Frontal cortex (tissue), 4 donors: ENCODE measurements at places on chromosomes 2 and 18.

DNA sequence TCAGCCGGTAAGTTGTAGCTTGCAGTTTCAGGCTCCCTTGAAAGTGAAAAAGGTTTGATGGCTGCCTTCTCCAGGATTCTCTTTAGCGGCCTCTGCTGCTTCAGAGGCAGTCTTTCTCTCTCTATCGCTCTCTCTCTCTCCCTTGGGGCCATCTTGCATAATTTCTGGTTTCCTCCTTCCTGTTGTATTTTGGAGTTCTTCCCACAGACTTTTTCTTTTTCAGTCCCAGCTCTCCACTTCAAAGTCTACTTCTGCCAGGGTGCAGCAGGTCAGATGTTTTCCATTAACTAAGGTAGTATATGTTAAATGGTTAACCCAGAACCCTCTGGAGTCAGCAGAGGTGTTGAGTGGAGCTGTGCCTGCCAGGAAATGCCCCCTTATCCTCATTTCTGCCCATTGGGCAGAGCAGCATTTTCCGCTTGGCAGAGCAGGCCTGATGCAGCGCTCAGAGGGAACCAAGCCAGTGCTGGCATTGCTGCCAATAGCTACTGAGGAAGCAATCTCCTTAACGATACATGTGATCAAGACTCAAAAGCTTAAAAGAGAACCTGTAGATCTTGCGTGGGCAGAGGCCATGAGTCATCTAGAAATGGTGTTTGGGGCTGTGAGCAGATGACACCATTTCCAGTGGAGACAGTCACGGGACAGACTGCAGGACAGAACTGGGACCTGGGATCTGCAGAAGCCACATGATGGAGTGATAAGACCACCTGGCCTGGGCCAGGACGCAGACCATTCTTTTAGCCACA, 20.8 kb downstream of the DBI start:
- no peak for DNase-seq

DNA sequence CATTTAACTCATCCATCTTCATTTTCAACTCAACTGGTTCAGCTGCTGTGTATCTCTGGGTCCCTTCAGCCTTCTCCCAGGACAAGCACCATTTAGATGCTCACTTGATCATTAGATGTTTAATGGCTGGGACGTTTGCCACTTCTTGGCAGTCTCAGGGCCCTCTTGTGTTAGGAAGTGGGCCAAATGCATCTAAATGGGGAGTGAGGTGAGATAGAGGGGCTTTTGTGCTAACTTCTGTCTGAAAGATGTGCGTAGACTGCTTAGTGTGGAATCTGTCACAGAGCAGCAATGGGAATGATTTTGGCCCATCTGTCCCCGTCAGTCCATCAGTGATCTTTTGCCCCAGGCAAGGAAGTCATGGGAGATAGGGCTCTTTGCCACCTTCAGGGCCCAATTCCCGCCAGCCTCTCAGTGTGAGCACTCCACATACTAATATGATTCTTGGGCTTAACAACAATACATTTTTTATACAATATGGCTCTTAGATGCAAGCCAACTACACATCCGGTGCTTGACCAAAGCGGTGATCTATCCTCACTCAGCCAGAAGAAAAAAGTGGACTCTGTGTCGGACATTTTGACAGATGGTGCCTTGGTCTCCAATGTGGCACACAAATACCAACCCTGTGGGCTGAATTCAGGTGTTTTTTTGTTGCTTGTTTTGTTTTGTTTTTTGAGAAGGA, 95.7 kb upstream of the EPC2 start:
- no peak for DNase-seq

GRCh38 chr18:53033128-53033527, 693.1 kb downstream of the DCC start:
- no peak for DNase-seq

DNA sequence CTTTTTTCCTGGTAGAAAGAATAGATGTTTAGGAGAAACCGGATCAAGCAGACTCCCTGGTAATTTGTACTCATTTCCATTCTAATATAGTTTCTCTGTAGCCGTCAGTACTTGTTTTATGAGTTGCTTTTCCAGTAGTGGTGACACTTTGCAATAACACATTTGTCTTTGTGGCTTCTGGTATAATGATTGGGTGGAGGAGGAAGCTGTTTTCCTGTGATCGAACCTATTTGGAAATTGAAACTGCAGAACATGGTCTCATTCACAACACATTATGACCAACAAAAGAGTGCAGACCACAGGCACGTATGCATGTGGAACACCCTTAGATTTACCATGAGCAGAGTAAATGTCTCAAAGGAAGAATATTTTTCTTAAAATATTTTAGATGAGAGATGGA, 7.6 kb upstream of the SERPINB12 start:
- DNase-seq, result no peak
